Neural crest cell (in vitro differentiated cells): ENCODE measurements at places on chromosomes 1 and 21. TPM values are rescaled to one million over a fixed set of nuclear protein-coding genes. Genes with fewer than 3 reads are reported as not detected.

B3GALT2 gene
- 0.66 and 0.84 TPM in 2 replicates for total RNA-seq

PLEKHO1 gene
- total RNA-seq: 106 and 113 TPM in 2 replicates

EPRS1 gene
- total RNA-seq: 98.7 TPM in 2 replicates

CRP gene
- total RNA-seq: not detected in 2 replicates

COL9A2 gene
- total RNA-seq: 9.0 and 10.2 TPM in 2 replicates

OR2T12 gene
- total RNA-seq: not detected in 2 replicates

FAM163A gene
- not detected in 2 replicates for total RNA-seq

FCRL5 gene
- not detected in 2 replicates for total RNA-seq

CD1B gene
- total RNA-seq: not detected in 2 replicates

FBLIM1 gene
- 6.2 and 7.9 TPM in 2 replicates for total RNA-seq

SDC3 gene
- 116 and 129 TPM in 2 replicates for total RNA-seq

DPH2 gene
- total RNA-seq: 32.7 and 34.4 TPM in 2 replicates

ADGRL4 gene
- 0.75 and 0.98 TPM in 2 replicates for total RNA-seq

BCL10 gene
- 18.5 and 22.8 TPM in 2 replicates for total RNA-seq

SH3BP5L gene
- total RNA-seq: 26.9 and 28.9 TPM in 2 replicates

RHD gene
- total RNA-seq: 0.07 TPM in 1 of 2 replicates, not detected in the other

IFNLR1 gene
- 0.11 and 0.21 TPM in 2 replicates for total RNA-seq

SPRR2D gene
- not detected in 2 replicates for total RNA-seq

CELA2A gene
- total RNA-seq: not detected in 2 replicates

ZBTB40 gene
- total RNA-seq: 30.7 and 31.8 TPM in 2 replicates

RGS16 gene
- total RNA-seq: 5.8 and 6.4 TPM in 2 replicates

SPATA46 gene
- not detected in 2 replicates for total RNA-seq

SYF2 gene
- 26.3 and 26.5 TPM in 2 replicates for total RNA-seq

LRRN2 gene
- 4.5 and 5.0 TPM in 2 replicates for total RNA-seq

AADACL4 gene
- total RNA-seq: not detected in 2 replicates

HPCA gene
- total RNA-seq: 0.86 and 1.2 TPM in 2 replicates

LRRIQ3 gene
- total RNA-seq: 0.35 and 0.57 TPM in 2 replicates

TIE1 gene
- 2.2 and 2.8 TPM in 2 replicates for total RNA-seq

RASSF5 gene
- total RNA-seq: 1.2 and 1.4 TPM in 2 replicates

COL11A1 gene
- 21.5 and 25.1 TPM in 2 replicates for total RNA-seq

NMNAT2 gene
- 3.2 and 4.5 TPM in 2 replicates for total RNA-seq

LPAR3 gene
- total RNA-seq: 1.2 and 1.3 TPM in 2 replicates
